ENCODE measurements at places on chromosomes 5 and 9.

GRCh38 chr9:93119953-93120845, 13.9 kb downstream of the NINJ1 start:
- DNase-seq, result peak; percentile 89

GRCh38 chr5:139862313-139862712, 66.7 kb downstream of the PSD2 start:
- peak; percentile 33 for DNase-seq

GRCh38 chr9:84254972-84255371, 85.6 kb downstream of the SLC28A3 start:
- no peak for DNase-seq

GRCh38 chr9:107983181-107983603, 493.6 kb upstream of the KLF4 start:
- DNase-seq, result peak; percentile 24

GRCh38 chr5:170121321-170121720, 15.6 kb downstream of the FOXI1 start:
- DNase-seq, result no peak

GRCh38 chr9:80127920-80128319, 556.2 kb downstream of the TLE4 start:
- DNase-seq, result no peak

DNA sequence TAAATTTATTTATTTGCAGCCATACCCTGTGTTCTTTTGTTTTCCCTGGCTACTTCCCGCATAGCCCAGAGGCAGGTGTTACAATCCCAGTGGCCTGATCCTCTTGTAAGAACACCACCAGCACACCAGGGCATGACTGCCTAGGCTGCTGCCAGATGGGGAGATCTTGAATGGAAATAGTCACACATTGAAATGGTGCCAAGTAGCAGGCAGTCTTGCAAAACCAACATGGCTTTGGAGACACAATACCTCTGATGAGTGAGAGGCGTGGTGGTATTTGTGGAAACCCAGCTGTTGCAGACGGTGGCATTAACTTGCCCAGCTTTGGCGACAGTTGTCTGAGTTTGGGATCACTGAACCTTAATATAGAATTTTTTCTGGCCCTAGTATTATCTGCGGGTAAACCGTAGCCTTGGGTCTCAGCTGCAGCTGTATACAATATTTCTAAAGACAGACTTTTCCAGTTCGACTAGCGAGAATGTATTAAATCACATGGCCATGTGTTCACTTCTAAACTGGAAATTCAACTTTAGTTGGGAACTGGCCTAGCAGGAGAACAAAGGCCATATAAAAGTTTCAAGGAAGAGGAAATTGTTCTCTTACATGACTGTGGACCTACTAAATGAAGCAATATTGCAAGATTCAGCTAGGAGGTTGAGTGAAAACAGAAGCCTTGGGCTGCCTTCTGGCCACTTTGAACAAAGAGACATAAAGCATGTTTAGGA, 277.0 kb downstream of the SMARCA2 start:
- DNase-seq, result peak; percentile 80

DNA sequence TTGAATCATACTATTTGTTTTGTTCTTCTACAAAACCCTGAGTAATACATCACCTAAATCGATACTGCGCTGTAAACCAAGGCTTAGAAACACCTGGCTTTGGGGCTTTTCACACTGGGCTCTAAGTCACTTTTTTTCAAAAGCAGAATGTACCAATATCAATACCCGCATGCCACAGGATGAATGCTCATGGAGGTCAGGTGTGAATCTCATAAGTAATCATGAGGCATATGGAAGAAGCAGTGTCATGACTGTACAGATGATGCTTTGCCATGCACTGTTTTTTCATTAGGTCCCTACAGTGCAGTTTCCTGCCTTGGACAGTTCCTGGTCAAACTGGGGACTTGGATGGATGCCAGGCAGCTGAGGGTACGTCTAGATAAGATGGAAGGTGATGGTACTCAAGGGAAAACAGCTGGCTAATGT, 49.0 kb upstream of the ATG10 start:
- peak; percentile 8 for DNase-seq

- no peak for DNase-seq
Observed at GRCh38 chr9:119788921-119789320, 419.7 kb upstream of the BRINP1 start.

DNA sequence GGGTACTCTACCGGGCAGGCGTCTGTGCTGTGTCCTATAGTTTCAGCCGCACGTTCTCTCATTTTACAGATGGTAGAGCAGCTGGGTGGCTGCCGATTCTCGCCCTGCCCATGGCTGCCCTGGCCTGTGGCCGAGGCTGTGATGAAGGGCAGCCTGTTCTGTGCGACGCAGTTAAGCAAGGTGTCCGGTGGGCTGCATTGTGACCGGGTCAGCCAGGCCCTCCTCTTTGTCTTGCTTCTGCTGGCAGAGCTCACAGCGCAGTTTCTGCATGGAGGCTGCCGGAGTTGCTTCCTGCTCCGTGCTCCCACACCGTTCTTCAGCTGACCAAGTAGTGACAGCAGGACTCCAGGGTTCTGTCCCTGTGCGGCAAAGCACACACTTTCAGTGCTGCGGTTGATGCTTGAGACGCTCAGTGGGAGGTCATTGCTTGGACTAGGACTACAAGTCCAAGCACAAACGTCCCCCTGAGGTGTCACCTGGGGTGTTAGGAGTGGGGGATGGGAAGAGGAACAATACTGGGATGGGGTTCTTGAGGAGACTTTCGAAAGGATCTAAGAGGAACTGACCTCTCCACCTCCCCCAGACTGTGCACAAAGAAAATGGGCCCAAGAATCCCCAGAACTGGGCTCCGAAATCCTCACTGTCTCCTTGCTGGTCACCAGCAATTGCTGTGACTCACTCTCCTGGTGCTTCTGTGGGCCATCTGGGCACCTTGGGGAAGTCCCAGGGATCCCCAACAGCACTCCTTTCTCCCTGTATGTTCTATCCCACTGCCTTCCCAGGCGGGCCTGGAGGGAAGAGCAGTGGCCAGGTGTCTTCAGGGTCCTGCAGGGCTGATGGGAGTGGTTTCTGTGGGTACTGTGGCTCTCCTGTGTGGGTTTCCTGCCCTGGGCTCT, 58.2 kb downstream of the GADD45G start:
- DNase-seq, result no peak

DNA sequence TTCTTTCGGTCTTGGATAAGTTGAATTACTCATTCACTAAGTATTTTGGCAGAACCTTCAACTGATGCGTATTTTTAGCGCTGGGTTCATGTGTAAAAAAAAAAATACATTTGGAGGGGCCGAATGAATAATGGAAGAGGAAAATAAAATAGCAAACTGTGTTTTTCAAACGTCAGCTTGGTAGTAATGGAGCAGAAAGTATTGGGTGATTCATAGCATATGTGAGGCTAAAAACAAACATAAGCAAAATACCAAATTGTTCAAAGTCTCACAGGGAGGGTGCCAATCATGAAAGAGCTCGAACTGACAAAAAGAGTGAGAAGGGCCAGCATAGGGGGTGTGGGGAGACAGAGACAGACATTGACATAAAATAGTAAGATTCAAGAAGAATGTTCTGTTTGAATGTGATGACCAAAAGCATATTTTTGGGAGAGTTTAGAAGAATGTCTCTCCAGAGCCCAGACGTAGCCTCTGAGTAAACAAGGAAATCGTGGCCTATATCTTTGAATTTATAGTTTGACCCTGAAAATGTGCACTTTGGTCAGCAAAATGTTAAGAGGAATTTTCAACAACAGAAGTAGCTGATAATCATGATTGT, 174.9 kb upstream of the HMHB1 start:
- DNase-seq, result peak; percentile 39

DNA sequence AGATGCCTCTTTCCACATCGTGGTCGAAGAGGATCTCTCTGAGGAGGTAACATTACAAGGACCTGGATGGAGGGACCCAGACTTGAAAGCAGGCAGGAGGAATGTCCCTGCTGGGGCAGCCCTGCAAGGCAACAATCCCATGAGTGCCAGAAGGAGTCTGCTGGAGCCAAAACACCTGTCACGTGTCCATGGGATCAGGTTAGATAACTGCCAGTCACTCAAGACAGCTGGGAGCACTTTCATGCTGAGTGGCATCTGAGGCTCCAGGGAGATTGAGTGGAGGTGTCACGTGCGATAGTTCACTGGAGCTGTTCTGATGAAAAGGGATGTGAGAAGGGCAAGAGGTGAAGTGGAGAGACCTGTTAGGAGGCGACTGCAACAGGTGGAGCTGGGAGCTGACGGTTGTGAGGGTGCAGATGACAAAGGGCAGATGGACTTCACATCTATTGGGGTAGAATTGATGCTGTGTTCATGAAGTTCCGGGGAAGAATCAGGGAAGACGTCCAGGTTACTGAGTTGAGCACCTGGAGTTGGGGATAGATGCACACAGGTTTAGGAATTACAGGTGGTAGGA, 68.4 kb downstream of the ICE1 start:
- DNase-seq, result peak; percentile 37

DNA sequence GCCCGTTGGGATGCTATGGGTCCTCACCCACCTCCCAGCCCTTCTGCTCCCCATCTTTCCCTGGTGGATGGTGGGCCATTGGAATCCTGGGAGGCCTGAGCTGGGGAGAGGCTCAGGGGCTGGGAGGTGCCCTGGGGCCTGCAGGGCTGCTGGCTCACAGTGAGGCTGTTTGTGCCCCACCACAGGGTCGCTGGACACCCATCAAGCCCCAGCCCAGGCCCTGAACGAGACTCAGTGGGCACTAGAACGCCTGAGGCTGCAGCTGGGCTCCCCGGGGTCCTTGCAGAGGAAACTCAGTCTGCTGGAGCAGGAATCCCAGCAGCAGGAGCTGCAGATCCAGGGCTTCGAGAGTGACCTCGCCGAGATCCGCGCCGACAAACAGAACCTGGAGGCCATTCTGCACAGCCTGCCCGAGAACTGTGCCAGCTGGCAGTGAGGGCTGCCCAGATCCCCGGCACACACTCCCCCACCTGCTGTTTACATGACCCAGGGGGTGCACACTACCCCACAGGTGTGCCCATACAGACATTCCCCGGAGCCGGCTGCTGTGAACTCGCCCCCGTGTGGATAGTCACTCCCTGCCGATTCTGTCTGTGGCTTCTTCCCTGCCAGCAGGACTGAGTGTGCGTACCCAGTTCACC, 4.9 kb upstream of the AIF1L start:
- no peak for DNase-seq

GRCh38 chr5:7208938-7209337, 187.0 kb upstream of the ADCY2 start:
- peak; percentile 30 for DNase-seq

GRCh38 chr5:117748336-117748735, 1173.7 kb upstream of the SEMA6A start:
- no peak for DNase-seq

DNA sequence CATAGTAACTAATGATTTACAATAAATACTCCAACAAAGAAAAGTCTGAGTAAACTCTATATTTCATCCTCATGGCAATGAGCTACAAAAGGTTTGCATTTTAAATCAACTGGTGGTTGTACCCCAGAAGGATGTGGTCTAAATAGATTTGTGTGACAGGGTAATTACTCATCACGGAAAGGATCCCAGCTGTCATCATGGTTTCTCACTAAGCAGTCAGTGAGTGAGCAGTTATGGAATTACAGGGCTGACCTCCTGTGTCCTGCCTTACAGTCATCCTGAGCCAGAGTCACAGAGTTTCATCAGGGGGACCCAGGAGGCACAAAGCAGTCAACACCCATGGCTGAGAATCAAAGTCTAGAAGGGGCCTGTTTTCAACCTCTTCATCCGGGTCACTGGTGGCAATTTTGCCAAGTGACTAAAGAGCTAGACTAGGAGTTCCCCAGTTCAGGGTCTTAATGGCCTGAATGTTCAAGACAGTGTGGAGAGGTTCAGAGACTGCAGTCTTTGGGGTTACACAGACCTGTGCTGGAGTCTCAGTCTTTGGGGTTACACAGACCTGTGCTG, 210.7 kb upstream of the SLC24A2 start:
- DNase-seq, result peak; percentile 6

DNA sequence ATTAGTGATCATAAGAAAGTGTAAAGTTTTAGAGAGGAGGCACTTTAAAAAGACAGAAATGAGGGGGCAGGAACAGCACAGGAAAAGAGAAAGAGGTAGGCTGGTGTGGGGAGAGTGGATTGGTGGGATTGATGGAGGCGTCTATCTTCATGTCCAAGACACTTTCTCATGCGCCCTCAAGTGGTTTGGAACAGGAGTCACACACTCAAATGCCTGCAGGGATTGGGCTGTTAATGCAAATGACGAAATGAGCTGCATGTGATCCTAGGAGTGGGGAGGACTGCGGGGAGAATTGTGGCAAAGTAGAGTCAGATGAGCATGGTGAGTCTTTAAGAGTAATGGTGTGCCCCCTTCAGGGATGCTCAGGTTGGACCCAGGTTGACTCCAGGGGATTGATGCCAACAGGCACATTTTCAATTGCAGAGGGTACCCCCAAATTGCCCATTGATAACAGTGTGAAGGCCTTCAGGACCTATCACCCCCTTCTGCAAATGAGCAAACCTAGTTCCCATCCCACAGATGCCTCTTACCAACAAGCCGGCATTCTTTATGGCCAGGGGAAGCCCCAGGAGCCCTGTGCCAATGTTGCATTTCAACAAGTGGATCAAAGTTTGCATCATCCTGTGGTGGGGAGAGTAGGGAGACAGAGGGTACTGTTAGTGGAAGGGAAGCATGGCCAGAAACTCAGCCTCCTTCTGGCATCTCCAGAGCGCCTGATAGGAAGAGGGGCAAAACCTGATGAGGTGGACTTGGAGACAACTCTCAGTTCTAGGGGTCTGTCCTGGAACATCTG, 5.3 kb downstream of the SLC36A3 start:
- DNase-seq, result peak; percentile 16

- DNase-seq, result peak; percentile 92
Observed at GRCh38 chr5:71681296-71681695, 37.8 kb upstream of the CARTPT start.

DNA sequence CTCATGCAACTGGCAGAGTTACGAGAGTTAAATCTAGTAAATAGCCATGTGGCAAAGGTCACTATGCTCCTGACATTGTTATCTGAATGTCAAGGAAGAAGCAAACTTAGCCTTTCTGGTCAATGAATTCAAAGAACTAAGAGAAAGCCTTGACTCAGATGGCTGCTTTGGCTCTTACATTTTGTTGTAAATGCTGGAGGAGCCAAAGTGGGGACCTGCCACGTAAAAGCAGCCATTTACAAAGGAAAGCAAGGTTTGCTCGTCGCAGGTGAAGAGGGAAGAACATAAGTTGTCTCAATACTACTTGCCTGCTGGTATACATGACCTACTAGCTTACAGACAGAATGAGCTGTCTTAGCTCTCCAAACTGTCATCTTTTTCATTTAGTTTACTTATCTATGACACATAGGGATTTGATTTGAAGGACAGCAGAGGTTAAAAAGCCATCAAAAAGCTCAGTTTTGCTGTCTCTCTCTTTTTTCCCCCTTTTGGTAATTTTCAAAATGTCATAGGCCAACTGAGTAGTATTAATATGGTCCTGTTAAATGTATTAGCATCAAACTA, 1052.8 kb upstream of the DMAC1 start:
- no peak for DNase-seq

- DNase-seq, result no peak
Observed at GRCh38 chr5:95777441-95777840, 45.1 kb downstream of the GLRX start.

- no peak for DNase-seq
Observed at GRCh38 chr5:54426209-54426608, 29.3 kb upstream of the HSPB3 start.

DNA sequence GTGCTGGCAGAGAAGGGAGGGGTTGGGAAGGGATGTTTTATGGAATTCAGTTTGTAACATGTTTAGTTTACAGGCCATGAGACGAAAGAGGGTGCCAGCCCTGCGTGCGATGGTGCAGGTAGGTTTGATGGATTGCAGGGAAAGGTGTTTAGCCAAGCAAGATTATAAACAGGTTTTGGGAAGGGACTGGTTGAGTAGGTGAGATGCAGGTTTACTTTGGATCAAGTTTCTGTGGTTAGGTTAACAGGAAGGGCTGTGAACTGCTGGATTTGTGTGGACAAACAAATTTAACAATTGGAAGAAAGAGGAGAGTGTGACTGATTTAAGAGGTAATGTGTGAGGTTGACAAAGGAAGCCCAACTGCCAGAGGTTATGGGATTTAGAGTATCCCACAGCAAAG, 32.6 kb upstream of the GPX3 start:
- DNase-seq, result no peak

Data from muscle of leg (tissue), 16 donors.